ENCODE measurements at places on chromosomes 13 and 19.
A peak's percentile ranks its signal among the peaks of the same experiment; 100 is the strongest.

GRCh38 chr19:13526552-13526951 is 20.3 kb upstream of the CACNA1A start:
- DNase-seq, result peak; percentile 30

DNA sequence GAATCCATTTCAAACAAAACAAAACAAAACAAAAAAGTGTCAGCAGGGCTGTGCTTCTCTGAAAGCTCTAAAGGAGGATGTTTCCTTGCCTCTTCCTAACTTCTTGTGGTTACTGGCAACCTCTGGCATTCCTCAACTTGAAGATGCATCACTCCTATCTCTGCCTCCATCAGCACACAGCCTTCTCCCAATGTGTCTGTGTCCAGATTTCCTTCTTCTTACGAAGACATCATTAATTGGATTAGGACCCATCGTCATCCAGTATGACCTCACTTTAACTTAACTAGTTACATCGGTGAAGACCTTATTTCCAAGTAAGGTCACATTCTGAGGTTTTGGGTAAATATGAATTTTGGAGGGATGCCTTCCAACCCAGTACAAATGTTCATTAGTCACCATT is 33.8 kb upstream of the GTF2F2 start:
- DNase-seq, result no peak

- DNase-seq, result no peak
These were observed 25.2 kb downstream of the SCGB2B2 start for GRCh38 chr19:34651747-34652146.

- no peak for DNase-seq
These were observed 6.0 kb upstream of the BSG start for GRCh38 chr19:566403-566802.

DNA sequence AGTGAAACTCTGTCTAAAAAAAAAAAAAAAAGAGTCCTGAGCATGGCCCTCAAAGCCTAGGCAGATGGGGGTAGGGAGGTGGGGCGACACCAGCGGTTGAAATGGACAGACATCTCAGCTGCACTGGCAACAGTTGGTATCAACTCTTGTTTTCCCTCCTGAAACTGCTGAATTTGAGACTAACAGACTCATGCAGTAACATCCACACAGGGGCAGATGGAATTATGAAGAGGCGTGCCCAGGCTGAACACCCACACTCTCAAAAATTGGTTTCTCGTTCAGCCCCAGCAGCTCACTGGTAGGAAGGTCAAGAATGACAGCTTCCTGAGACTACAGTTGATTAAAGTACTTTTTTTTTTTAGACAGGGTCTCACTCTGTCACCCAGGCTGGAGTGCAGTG is 24.1 kb downstream of the PBX4 start:
- DNase-seq, result no peak

GRCh38 chr13:49444524-49445395 is 686 bp downstream of the SETDB2 start:
- peak; percentile 76 for DNase-seq

- DNase-seq, result no peak
These were observed 9.1 kb downstream of the ZNF841 start for GRCh38 chr19:52086481-52086880.

DNA sequence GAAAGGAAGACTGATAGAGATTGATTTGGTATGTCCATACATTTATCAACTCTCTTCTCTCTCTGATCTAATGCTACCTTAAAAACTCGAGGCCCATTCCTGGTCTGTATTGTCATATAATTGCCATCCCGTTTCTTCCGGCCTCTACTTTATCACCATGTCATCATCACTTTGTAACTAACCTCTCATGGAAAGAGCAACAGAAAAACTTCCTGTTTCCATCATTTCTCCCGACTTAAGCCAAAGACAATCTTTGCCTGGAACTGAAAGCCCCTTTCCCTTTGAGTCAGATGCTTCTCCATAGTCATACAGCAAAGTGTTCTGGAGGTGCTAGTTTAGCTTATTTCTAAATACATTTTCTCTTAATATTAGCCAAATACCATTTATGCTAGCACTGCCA is 2.8 kb upstream of the STOML3 start:
- DNase-seq, result no peak

DNA sequence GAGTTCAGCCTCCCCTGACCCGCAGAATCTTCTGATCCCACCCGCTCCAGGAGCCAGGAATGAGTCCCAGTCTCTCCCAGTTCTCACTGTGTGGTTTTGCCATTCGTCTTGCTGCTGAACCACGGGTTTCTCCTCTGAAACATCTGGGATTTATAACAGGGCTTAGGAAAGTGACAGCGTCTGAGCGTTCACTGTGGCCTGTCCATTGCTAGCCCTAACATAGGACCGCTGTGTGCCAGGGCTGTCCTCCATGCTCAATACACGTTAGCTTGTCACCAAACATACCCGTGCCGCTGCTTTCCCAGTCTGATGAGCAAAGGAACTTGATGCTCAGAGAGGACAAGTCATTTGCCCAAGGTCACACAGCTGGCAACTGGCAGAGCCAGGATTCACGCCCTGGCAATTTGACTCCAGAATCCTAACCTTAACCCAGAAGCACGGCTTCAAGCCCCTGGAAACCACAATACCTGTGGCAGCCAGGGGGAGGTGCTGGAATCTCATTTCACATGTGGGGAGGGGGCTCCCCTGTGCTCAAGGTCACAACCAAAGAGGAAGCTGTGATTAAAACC is 1.1 kb upstream of the APOE start:
- no peak for DNase-seq

GRCh38 chr13:100382785-100383184 is 205.8 kb downstream of the GGACT start:
- no peak for DNase-seq

DNA sequence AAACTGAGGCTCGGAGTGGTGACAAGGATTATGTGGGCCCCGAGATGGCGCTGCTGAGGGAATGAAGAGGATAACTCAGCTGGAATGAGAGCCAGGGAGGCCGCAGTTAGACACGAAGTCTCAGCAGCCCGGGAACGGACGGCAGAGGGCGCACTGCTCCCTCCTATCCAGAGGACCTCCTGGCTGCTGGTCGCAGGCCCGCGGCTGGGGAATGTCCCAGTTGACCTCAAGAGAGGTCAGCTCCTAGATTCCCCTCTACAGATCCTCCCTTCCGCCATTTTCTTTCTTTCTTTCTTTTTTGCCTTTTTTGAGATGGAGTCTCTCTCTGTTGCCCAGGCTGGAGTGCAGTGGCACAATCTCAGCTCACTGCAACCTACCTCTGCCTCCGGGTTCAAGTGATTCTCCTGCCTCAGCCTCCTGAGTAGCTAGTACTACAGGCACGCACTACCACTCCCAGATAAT is 24.1 kb upstream of the ASPDH start:
- peak; percentile 70 for DNase-seq

DNA sequence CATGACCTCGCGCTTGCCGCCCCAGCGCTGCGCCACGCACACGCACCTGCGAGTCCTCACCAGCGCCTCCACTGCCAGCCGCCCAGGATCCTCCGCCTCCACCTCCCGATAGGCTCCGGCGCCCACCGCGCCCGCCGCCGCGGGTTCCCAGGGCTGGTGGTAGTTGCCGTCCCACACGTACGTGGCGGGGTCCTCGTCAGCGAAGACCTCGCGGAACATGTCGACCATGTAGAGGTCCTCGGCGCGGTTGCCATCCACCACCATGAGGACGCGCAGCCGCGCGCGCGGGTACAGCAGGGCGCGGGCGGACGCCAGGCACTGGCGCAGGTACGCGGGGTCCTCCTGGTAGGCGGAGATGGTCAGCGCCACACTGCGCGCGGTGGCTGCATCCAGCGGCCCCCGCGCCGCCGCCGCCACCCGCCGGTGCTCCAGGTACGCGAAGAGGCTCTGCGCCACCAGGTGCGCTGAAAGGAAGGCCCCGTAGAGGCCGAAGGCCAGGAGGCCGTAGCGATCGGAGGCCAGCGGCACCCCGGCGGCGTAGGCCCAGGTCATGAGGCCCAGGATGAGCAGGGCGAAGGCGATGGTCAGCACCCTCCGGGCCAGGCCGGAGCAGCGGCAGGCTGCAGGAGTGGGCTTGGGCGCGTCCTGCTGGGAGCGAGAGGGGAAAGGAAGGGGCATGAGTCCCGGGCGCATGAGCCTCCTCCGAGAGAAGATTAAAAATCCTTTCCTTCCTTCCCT is 4.4 kb downstream of the HAS1 start:
- no peak for DNase-seq

DNA sequence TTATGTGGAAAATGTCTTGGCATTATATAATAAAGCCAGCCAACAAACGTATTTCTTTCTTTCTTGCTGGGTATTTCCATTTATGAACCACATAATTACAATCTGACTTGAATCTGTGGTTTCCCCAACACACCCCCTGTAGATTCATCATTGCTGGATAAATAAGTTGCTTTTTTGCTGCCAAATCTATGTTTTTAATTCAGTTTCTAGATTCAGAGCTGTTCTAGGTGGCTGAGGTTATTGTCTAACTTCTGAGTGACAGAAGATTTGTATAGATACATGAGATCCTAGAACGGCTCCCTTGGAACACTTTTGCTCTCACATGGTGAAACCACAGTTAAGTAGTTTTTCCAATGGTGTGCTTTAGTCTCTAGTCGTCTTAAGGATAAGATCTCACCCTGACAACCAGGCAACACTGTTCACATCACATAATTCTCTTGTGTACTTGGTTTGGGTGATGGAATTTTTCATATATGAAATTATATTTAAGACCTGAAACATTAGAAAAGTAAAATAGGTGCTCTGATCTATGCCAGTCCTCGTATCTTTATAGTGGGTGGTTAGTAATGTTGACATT is 239.1 kb downstream of the KLF12 start:
- DNase-seq, result no peak

DNA sequence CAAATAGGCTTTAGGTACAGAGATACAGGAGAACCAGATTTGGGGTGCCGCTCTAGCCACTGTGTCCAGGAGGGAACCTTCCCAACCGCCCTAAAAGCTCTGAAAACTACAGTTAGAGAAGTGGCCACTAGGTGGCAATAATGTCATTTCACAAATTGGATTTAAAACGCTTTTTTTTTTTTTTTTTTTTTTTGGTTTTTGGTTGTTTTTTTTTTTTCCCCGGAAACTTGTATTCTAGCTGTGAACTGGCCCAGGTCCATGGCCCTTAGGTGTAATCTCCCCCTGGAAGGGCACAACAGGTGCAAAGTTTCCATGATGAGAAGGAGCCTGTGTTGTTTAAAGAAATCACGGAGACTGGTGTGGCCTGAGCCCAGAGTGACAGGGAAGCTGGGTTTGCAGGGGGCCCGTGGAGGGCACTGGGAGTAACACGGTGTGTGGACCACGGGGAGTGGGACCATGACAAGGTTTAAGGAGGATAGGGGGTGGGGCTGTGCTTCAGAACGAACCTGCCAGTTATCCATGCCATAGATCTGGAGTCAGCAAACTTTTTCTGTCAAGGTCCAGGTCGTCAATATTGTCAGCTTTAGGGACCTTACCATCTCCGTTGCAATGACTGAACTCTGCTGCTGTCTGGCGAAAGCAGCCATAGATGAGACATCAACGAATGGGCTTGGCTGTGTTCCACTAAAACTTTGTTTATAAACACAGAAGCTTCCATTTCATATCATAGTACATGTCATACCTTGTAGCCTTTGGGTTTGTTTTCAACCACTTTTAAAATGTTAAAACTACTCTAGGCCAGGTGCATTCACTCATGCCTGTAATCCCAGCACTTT is 10.1 kb downstream of the OR1I1 start:
- no peak for DNase-seq

DNA sequence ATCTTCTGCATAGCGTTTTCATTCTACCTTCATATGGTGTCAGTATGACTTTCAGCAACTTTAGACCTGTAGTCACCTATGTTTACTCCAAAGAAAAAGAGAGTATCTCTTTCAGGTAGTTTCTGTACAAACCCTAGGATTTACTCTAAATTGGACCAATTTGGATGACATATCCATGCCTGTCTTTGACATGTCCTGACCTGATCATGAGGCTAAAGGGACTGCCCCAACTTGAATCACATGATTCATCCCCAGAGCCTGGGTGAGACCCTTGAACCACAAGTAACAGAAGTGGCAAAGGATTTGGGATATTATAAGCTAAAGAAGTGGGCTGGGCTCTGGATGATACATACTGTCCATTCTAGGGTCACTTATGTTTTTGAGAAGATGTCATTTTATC is 124.5 kb upstream of the CSNK1A1L start:
- no peak for DNase-seq

DNA sequence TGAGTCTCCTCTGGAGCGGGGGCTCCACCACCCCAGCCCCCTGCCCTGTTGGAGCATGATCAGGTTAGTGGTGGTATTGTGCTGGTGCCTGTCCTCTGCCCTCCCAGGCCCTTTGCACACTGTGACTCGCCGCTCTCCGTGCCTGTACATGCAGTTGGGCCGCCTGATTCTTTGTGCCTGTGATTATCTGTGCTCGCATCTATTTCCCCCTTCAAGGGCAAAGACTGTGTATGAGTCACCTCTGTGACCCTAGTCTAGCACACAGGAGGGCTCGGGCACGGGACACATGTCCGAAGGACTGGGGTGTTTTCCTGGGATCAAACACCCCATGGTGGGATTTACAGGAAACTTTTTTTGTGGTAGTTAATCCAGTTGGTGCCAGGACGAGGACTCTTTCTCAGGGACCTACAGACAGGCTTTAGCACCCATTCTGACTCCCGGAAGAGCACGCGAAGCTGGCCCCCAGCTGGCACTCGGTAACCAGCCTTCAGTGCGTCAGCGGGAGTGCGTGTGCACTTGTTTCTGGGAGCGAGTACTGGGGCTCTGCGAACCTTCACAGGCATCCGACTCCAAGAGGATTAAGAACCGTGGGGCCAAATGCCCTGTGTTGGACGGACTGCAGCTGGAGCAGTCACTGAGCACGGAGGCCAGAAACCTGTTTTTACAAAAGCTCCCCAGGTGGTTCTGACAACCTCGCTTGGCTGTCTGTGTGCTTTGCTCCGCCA is 6.7 kb downstream of the PPP1R37 start:
- no peak for DNase-seq

- DNase-seq, result no peak
These were observed 62.4 kb upstream of the XPO4 start for GRCh38 chr13:20964904-20965303.

DNA sequence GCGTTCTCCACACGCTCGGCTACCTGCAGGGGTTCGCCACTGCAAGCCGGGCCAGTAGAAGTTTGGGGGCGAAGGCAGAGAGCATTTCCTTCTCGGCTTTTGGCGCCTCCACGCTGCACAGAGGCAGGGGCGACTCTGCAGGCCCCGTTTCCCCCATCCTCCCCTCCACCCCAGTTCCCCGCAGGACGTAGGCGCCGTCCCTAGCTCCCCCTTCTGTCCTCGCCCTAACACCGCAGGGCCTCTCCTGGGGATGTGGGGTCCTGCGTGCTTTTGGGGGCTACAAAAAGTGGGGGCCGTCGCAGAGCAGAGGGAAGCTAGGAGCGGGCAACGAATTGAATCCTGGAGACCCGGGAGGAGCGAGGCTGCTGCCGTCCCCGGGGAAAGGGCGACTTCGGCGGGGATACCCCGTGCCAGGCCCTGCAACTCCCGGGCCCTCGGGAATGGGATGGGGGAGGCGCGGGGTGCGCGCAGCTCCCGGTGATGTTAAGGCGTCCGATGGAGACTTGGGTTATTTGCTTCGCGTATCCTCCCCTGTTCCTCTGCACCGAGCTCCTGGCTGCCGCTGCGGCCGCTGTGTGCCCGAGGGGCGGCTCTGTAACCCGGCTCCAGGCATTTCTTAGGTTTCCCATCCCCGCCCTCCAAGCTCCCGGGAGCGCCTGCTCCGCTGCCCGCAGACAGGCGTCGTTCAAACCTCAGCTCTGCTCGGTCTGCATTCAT is 255.9 kb upstream of the SOX21 start:
- no peak for DNase-seq

All from CMK (cell line).